ENCODE measurements at places on chromosomes 3 and 15. TPM values are rescaled to one million over a fixed set of nuclear protein-coding genes. Genes with fewer than 3 reads are reported as not detected.

Gene ABHD10
- total RNA-seq, result 15.5 TPM

Gene PYGO1
- total RNA-seq, result 8.7 TPM

Gene CCDC14
- total RNA-seq, result 31.5 TPM

Gene HYAL1
- 18.4 TPM for total RNA-seq

Gene PLSCR5
- total RNA-seq, result not detected

Gene THPO
- total RNA-seq, result 0.84 TPM

Gene HIGD2B
- total RNA-seq, result not detected

Gene ETV5
- total RNA-seq, result 14.0 TPM

Gene HGD
- total RNA-seq, result not detected

Gene SERPINI1
- total RNA-seq, result 1.5 TPM

Gene MYO9A
- 61.2 TPM for total RNA-seq

Gene ARHGEF26
- total RNA-seq, result 44.7 TPM

Gene GP5
- total RNA-seq, result not detected

Gene SCN11A
- total RNA-seq, result 0.30 TPM

Gene CERS3
- total RNA-seq, result not detected

Gene GOLGA8G
- total RNA-seq, result not detected

Gene TMEM266
- total RNA-seq, result not detected

Gene ITPKA
- not detected for total RNA-seq

Gene ADCY5
- 20.7 TPM for total RNA-seq

Gene LARP6
- 53.7 TPM for total RNA-seq

Gene BHLHE40
- total RNA-seq, result 44.1 TPM

Gene SPSB4
- not detected for total RNA-seq

Gene ALG3
- 55.9 TPM for total RNA-seq

Gene SPINT1
- 12.0 TPM for total RNA-seq

Gene A4GNT
- total RNA-seq, result not detected

Gene GUCA1C
- not detected for total RNA-seq

Gene FBXW12
- total RNA-seq, result not detected

Gene GOLGA6A
- total RNA-seq, result not detected

Gene FEZF2
- total RNA-seq, result not detected

Gene ZDHHC19
- not detected for total RNA-seq

Gene PLCB2
- 14.9 TPM for total RNA-seq

Gene IQCF5
- total RNA-seq, result not detected

Gene MKRN3
- total RNA-seq, result not detected

Gene TM4SF18
- 12.7 TPM for total RNA-seq

Gene CD80
- total RNA-seq, result not detected

Gene PLD1
- 55.9 TPM for total RNA-seq

Gene PROK2
- not detected for total RNA-seq

Gene SLC51A
- total RNA-seq, result not detected

Gene ARGFX
- total RNA-seq, result not detected

Gene SLC15A2
- 2.6 TPM for total RNA-seq

Gene CLDN16
- not detected for total RNA-seq

Gene GATA2
- total RNA-seq, result 8.1 TPM

Gene LYZL4
- not detected for total RNA-seq

Gene MYRIP
- 12.0 TPM for total RNA-seq

Gene LRRIQ4
- not detected for total RNA-seq

Gene PCLAF
- not detected for total RNA-seq

Gene IMPG2
- 0.21 TPM for total RNA-seq

Gene SLC28A1
- not detected for total RNA-seq

Gene OSTN
- total RNA-seq, result not detected

Gene POU1F1
- not detected for total RNA-seq

Gene GOLGA8M
- total RNA-seq, result 5.9 TPM

Gene ITGA11
- 6.9 TPM for total RNA-seq

Gene STX19
- total RNA-seq, result not detected

Gene ST8SIA2
- not detected for total RNA-seq
